Activated CD4-positive, alpha-beta T cell treated with anti-CD3 and anti-CD28 coated beads for 48 hours (primary cell): ENCODE measurements at places on chromosomes 2 and 18.

GRCh38 chr2:635687-636621 lies 41.3 kb downstream of the TMEM18 start:
- DNase-seq: no peak

- DNase-seq: no peak
These were observed 1666.8 kb downstream of the SUCLG1 start for GRCh38 chr2:82792316-82792715.

DNA sequence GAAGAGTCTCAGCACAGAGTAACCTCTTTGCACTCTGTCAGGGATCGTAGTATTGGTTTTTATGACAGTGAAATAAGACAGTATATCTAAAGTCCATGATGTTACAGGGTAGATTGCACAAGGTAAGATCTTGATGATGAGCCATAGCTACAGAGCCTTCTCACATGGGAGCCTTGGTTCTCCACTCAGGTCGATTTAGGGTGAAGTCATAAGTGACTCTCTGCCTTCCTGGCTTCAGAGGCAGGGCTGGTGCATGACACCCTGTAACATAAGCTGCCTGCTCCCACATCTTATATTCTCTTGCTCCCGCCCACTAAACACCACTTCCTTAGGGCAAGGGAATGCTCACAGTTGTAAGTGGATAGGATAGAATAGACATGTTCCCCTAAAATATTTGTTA lies 13.3 kb downstream of the DAPL1 start:
- no peak for DNase-seq

GRCh38 chr18:48536516-48536915 lies 2.3 kb upstream of the CTIF start:
- DNase-seq: no peak

DNA sequence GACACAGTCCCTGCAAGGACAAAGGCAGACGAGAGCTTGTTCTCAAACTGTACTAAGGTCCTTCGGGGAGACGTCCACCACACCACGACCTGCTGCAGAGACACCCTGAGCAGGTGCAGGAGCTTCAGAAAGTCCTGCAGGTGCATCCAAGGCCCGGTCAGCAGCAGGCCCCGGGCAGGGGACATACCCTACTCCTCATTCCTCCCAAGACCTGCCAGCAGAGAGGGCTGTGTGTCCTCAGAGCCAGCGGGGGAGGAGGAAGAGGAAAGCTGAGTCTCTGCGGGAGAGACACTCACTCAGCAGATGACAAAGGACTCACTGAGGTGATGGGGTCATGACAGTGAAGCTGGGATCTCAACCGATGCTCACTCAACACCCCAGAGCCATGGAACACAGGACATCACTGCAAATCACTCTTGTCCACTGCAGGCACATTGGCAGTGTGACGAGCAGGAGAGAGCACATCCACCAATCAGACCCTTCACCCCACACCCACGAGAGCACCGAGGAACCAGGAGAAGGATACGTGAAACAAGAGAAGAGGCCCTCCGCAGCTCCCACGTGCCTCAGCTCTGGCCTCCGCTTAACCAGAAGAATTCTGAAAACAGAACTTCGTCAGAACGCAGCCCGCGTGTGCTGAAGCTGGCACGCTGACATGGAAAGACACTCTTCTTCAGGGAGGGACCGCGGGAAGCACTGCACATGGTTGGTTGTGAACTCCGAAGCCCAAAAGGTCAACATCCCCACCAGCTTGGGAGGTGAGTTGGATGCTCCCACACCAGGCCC lies 9.3 kb downstream of the HDAC4 start:
- no peak for DNase-seq

- no peak for DNase-seq
These were observed 1615.3 kb upstream of the ZEB2 start for GRCh38 chr2:146135245-146135644.

DNA sequence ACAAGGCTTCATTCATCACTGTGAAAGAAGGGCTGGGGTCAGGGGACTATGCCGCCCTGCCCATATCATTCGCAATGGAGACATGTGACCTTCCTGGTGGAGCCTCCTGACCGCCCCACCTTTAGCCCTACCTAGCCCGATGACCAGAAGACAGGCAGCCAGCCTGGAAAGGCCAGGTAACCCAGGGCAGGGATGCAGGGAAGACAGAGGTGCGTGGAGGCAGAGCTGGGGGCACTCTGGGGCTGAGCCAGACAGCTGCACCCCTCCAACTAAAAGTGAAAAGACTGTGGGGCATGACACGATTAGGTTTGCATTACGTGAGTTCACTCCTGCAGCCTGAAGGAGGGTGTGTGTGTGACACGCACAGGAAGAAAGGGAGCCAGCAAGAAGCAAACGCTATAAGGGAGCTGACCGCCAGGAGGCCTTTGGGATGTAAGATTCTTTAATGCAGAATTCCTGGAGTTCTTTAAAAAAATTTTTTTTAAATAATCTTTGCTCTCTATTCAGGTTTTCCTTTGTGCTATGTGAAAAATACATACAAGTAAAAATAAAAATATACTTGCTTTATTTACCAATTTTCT lies 3.7 kb upstream of the HES6 start:
- no peak for DNase-seq

DNA sequence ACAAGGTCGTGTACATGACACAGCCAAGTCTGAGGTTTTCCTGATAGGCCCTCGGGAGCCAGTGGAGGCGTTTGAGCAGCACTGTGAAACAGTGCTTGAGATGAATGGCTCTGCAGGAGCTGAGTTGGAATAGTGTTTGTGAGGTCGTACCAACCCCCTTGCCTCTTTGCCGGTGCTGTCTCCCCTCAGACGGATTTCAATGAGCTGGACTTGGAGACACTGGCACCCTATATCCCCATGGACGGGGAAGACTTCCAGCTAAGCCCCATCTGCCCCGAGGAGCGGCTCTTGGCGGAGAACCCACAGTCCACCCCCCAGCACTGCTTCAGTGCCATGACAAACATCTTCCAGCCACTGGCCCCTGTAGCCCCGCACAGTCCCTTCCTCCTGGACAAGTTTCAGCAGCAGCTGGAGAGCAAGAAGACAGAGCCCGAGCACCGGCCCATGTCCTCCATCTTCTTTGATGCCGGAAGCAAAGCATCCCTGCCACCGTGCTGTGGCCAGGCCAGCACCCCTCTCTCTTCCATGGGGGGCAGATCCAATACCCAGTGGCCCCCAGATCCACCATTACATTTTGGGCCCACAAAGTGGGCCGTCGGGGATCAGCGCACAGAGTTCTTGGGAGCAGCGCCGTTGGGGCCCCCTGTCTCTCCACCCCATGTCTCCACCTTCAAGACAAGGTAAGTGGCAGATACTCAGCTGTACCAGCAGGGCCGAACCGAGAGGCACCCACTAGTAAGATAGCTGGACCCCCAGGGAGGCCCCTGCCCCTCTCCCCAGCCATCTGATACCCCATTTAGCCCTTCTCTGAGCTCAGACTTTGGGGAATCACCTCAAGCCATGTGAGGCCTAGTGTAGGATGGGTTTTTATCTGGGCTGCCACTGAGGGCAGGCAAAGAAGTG lies 83.1 kb downstream of the EPAS1 start:
- no peak for DNase-seq
